Activated T-cell treated with anti-CD3 and anti-CD28 coated beads, Interleukin-2, amount 50 U/mL, for 1 hour (primary cell): ENCODE measurements at places on chromosomes 4 and X.

DNA sequence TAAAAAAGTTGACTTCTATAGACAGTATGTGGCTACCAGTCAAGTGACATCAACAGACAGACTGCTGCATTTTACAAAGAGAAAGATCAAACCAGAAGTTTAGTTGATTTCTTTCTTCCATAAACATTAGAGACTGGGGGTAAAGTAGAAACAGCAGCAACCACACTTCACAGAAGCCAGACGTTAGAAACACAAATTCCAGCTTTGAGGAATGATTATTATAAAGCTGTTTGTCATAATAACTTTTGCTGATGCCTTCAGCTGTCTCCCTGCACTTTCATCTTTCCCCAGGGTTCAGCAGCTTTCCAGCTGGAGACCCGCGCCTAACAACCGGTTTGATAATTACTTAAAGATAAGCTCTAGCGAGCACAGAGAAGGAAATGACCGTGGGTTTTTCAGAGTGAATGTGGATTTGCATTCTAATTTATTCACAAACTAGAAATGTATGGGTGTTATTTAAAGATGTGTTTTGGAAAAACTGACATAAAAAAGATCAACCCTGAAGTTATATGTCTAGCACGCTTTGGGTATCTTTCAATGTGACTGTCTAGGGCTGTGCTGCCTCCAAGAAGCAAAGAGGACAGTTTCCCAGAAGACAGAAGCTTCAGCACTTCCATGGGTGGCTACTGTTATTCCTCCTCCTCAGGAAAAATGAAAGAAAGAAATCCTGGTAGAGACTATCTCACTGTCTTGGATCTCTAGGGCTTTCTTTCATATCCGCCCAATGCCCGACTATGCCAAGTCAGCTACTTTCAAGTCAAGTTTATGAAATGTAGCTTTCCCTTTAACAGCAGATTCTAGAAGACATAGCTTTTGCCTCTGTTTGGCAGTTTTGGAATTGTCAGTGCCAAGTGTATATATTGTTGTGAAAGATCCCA, 15.0 kb upstream of the ENAM start:
- no peak for DNase-seq

GRCh38 chr4:163332526-163333406, at the start of gene NPY1R:
Gene NPY1R, minus strand, starts transcription at chr4:163332596. Its CDS starts 6,042 bp downstream, at chr4:163326554.
- no peak for DNase-seq

DNA sequence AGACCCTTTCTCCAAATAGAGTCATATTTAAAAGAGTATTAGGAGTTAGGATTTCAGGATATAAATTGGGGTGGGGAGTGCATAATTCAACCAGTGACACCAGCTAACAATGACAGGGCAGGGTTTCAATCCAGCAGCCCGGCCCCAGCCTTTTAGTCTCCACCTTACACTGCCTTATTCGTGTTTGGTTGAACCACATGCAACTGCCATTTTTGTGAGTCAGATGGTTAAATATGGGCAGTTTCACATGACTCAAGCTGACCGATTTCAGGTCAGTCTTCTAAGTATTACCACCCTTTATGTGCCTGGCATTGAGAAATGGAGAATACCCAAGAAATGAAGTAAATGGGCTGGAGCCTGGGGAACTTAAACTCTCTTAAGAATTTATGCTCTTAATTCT, 102.8 kb downstream of the STOX2 start:
- no peak for DNase-seq

GRCh38 chr4:169238445-169238844, 32.3 kb downstream of the SH3RF1 start:
- DNase-seq = no peak

DNA sequence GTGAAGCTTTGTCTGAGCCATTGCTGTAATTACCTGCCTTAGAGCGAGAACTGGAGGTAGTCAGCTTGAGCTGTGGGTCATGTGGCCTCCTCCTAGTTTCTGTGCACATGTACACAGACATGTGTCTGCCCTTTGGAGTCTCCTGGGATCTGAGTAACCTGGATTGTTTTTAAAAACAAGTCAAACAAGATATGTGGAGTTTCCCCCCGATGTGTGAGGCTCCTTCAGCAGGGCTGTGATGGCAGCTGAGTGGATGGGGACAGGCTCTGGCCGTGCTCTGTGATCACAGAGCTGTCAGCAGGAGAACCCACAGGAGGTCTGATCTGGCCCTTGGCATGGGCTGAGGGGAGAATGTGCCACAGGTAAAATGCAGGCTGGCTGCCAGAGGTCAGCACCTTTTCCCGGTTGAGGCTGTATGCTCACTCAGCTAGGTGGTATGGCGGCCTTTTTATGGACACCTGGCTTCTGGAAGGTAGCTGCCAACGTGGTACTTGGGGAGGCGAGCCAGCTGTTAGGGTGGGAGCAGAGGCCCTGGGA, 38.4 kb downstream of the NOP14 start:
- DNase-seq = peak; percentile 8

- DNase-seq = no peak
Measured at GRCh38 chr4:26736621-26737020, 124.0 kb upstream of the STIM2 start.

DNA sequence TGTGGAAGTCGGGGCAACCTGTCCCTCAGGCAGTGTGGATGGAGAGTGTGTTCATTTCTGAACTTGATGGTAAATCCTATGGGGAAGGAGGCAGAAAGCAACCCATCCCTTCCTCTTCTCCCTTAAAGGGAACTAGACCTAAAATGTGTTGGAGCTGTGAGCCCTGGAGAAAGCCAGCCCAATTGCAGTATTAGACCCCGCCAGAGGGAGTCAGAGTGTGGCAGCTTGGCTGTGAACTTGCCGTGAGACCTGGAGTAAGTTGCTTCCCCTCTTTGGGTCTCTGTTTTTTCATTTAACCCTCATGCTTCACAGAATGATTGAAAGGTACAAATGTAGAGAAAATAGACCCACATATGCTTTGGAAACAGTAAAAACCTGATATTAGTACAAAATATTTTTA, 108.7 kb upstream of the PAK3 start:
- no peak for DNase-seq

- no peak for DNase-seq
Measured at GRCh38 chr4:143618811-143619210, 81.7 kb downstream of the FREM3 start.

GRCh38 chr4:48047421-48047844, 30.9 kb downstream of the NIPAL1 start:
- peak; percentile 55 for DNase-seq

- DNase-seq = no peak
Measured at GRCh38 chr4:115113506-115114106, at the start of gene NDST4. Gene NDST4, minus strand, starts transcription at chr4:115113620. Its CDS starts 36,584 bp downstream, at chr4:115077036.

- DNase-seq = no peak
Measured at GRCh38 chr4:141871086-141871770, 234.8 kb downstream of the IL15 start.

GRCh38 chr4:73729534-73730165, 10.7 kb upstream of the CXCL8 start:
- no peak for DNase-seq

GRCh38 chr4:84529169-84529751, 30.2 kb upstream of the NKX6-1 start:
- no peak for DNase-seq

DNA sequence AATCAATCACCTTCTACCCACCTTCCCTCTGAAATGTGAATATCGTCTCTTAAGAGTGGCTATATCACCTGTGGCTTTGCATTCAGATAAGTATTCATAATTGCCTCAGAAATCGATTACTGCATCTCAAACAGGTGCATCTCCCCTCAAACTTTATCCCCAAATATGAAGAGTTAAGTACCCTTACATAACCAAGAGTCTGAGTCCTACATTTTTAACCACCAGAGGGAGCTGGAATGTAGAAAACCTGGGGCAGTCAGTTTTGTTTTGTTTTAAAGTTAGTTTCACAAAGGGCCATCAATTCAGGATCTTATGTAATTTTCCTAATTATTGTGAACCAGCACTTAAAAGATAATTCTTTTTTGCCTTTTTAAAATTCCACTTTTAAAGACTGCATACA, 5.7 kb downstream of the TCEANC start:
- DNase-seq = no peak

DNA sequence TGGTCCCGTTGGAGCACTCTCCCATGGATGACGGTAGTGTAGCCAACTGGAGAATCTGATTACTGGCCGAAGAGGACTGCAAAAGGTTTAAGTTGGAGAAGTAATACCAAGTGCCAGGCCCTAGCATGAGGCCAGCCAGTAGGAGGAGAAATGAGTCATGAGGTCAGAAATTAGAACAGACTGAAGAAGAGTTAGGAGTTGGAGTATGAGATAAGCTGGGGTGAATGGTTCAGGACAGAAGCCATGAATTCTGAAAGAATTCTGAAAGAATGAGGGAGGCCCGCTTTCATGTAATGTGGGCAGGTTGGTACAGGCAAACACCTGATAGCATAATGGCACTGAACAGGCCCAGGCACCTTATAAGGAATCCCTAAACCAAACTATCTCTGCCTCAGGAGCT, 18.4 kb upstream of the STK26 start:
- no peak for DNase-seq

GRCh38 chr4:121784975-121785374, 16.1 kb upstream of the EXOSC9 start:
- DNase-seq = no peak

- DNase-seq = no peak
Measured at GRCh38 chr4:86846921-86847320, 2.3 kb downstream of the SLC10A6 start.

DNA sequence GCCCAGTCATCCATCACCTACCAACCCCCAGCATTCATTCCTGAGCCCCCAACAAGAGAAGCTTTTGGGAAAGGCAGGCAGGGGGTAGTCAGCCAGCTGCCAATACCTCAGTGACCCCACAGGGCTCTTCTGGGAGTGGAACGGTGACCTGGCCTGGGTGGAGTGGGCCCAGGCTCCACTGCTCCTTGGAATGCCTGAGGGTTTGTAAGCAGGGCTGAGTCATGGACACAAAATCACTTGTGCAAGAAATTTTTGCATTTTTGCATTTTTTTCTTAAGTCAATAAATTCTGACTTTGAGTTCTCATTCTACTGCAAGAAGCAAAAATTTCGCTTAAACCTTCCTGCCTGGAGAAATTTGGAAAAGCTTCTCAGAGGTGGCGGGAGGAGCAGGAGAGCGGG, 18.5 kb downstream of the SORCS2 start:
- DNase-seq = no peak

- no peak for DNase-seq
Measured at GRCh38 chr4:108890484-108890881, 127.6 kb upstream of the ETNPPL start.

GRCh38 chrX:134171661-134172587, 65.1 kb upstream of the CCDC160 start:
- DNase-seq = peak; percentile 33

- DNase-seq = no peak
Measured at GRCh38 chr4:78059524-78059889, 2.4 kb downstream of the FRAS1 start.

DNA sequence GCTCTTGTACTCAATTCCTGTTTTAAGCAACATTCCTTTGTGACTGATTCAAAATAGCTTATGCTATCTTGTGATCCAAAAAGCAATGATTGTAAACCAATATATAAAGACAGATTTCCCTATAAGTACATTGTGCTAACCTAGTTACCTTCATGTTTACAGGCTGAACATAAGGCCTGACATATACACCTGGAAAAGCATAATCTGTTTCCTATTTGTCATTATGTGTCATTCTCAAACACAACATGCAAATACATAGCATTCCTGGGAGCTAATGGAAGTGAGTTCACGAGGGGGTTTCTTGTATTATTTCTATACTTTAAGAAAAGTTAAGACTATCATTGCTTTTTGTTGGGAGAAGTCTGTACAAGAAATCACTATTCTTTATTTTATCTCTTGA, 638.1 kb upstream of the AGA start:
- DNase-seq = no peak

DNA sequence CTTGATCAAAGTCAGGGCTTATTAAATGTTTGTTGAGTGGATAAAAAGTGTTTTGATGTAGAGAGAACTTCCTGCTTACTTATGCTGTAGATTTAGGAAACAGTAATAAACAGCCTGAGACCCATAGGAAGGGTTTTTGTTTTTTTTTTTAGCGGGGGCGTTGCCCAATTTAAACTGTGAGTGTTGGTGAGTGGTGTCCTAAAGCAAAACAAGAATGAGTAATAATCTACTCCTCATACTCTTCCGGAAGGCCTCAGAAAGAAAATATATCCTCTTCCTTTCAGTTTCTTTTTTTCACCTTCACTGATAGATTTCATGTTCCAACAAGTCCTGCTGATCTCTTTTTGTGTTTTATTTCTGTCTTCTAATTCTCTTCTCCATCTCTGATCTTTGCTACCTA, 104.4 kb upstream of the SCML1 start:
- DNase-seq = no peak

DNA sequence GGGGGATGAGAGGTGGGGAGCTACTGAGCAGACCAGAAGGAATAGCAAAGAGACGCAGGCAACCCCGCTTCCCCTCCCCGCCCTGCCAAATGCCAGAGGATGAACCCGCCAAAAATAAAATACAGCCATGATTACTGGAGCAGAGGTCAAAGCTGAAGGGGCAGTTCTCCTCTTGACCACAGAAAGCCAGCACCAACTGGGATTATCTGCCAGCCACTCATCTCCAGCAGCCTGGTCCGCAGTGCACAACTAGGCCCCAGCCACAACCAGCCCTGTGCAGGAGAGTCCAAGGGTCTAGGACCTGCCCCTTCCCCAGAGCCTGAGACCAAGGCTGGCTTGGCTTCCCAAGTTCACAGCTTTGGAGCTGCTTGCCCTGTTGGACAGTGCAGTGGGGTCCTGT, 67.4 kb upstream of the BCOR start:
- DNase-seq = no peak

DNA sequence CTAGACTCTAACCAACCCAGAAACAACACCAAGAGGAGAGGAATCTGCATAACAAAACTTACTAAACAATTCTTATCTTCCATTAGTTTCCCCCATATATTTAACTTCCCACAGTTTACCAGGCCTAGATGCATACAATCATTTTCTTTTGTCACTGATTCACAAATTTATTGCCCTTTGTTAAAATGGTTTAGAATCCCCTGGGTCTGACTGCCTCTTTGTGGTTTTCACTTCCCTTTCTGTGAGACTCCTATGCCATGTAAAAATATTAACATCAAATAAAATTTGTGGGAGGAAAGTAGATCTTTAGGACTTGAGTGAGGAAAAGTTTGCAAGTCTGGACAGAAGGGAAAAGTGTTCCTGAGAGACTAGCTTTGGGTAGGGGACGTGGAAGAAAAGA, 393.8 kb upstream of the CNKSR2 start:
- DNase-seq = no peak

DNA sequence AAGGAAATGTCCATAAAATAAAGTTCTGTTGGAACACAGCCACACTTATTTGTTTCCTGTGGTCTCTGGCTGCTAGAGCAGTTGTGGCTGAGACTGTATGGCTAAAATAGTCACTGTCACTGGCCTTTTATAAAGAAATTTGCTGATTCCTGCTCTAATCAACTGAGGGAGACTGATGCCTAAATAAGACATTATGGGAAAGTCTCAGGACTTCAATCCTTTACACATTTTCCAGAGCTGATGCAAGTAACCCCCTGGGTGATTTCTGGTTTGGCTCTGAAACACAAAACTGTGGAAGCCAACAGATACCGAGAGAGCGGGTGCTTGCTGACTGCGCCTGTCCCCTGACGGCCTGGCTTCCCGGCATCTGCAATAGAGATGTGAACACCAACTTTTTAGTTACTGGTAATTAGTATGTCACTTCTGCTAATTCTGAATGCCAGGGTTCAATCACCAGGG, 64.0 kb downstream of the POLR2B start:
- no peak for DNase-seq
